ENCODE measurements at places on chromosomes 4 and X.

GRCh38 chr4:185182239-185182638, 21.6 kb downstream of the CFAP97 start:
- DNase-seq: no peak

GRCh38 chrX:130604882-130605281, 203.1 kb downstream of the RBMX2 start:
- no peak for DNase-seq

- DNase-seq: no peak
These were observed 7.1 kb downstream of the NHSL2 start for GRCh38 chrX:71917621-71918343.

- no peak for DNase-seq
These were observed 647.0 kb upstream of the PCDH10 start for GRCh38 chr4:132502096-132502552.

DNA sequence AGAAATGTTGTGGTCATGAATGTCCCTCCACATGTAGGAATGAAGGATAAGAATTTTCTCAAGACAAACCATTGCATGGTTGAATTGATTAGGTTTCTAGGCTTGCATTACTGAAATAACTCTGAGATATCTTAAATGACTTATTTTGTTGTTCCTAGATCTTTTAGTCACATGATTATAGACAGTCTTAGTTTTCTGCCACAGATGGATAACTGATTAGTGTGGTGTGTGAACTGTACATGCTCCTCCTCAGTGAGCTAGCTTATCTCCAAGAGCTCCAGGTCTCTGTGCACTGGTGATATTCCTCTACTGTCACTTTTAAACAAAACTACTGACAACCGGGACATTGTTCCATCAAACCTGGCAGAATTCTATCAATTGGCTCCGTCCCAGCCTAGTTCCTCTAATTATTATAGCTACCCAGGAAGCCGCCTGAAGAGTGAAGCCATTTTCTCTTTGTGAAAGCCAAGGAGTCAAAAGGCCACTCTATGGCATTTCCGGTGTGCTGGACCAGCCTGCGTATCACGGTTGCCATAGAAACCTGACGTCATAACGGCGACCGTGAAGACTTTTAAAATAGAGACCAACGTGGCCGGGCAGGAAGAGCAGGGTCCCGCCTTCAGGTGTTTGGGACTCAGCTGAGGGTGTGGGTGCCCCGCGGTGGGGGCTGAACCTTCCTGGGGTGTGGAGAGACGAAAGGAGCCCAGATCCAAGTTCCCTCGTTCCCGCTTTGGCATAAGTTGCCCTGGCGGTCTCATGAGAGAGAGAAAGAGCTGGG, 28.1 kb downstream of the BEX3 start:
- peak; percentile 58 for DNase-seq

Data from GM10248 (cell line).